ENCODE measurements at places on chromosomes 5 and 9. TPM values are rescaled to one million over a fixed set of nuclear protein-coding genes. Genes with fewer than 3 reads are reported as not detected.
A peak's percentile ranks its signal among the peaks of the same experiment; 100 is the strongest.

Gene ODF2
- 66.2 TPM for total RNA-seq

Gene CD14
- 0.39 TPM for total RNA-seq

GRCh38 chr9:35517552-35518224 is 27.8 kb downstream of the RUSC2 start:
- no peaks in the 10 kb centered on the region for H3K4me1 ChIP-seq
- no peak overlapping the region for H3K27ac ChIP-seq
- H3K4me3 ChIP-seq = no peak overlapping the region
- no peaks in the 10 kb centered on the region for H3K27me3 ChIP-seq
- ATAC-seq = no peak

- H3K4me1 ChIP-seq = no peaks in the 10 kb centered on the region
- no peak overlapping the region for H3K4me3 ChIP-seq
- ATAC-seq = no peak
Measured at GRCh38 chr9:122377241-122378164, 6.7 kb downstream of the PTGS1 start.

- no peak for ATAC-seq
- H3K27me3 ChIP-seq = no peaks in the 10 kb centered on the region
- H3K4me1 ChIP-seq = no peaks in the 10 kb centered on the region
- no peaks in the 10 kb centered on the region for H3K36me3 ChIP-seq
Measured at GRCh38 chr9:116312221-116312620, 158.6 kb downstream of the PAPPA start.

- H3K4me3 ChIP-seq = peak overlapping the region; percentile 87
- no peaks in the 10 kb centered on the region for H3K27me3 ChIP-seq
- H3K4me1 ChIP-seq = peaks cover 41% of the 10 kb centered on the region
Measured at GRCh38 chr5:170301981-170302652, 4.5 kb upstream of the LCP2 start.

DNA sequence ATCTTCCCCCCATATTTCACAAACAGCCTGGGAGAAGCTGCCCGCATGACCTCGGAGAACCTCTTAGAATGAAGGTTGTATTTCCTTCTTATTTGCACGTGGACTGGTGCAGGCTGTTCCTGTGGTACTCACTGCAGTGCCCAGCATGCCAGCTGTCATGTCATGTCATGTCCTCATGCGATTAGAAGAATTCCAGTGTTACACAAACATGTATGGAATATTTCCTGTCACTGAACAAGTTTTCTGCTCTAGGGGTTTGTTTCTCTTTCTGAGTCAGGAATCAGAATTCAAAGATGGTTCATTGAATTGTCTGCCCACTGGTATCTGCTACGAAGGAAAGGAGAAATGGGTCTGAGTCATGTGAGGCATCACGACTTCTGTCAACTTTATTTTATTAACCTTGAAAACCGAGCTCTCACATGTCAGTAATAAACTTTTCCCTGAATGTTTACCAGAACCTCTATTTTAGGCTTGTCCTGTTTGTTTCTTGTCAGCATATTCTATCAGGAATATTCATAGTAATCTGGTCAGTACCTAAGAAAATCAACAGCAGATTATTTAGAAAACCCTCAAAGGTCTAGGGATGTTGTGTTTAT is 415.6 kb downstream of the GADD45G start:
- no peaks in the 10 kb centered on the region for H3K4me1 ChIP-seq
- H3K27me3 ChIP-seq = peaks cover 26% of the 10 kb centered on the region
- ATAC-seq = no peak
- no peak overlapping the region for H3K27ac ChIP-seq

GRCh38 chr5:82183828-82184227 is 94.3 kb downstream of the RPS23 start:
- no peak overlapping the region for H3K4me3 ChIP-seq
- no peaks in the 10 kb centered on the region for H3K27me3 ChIP-seq
- peaks cover 4% of the 10 kb centered on the region for H3K36me3 ChIP-seq
- peak; percentile 46 for ATAC-seq
- H3K27ac ChIP-seq = no peak overlapping the region
- H3K4me1 ChIP-seq = no peaks in the 10 kb centered on the region

DNA sequence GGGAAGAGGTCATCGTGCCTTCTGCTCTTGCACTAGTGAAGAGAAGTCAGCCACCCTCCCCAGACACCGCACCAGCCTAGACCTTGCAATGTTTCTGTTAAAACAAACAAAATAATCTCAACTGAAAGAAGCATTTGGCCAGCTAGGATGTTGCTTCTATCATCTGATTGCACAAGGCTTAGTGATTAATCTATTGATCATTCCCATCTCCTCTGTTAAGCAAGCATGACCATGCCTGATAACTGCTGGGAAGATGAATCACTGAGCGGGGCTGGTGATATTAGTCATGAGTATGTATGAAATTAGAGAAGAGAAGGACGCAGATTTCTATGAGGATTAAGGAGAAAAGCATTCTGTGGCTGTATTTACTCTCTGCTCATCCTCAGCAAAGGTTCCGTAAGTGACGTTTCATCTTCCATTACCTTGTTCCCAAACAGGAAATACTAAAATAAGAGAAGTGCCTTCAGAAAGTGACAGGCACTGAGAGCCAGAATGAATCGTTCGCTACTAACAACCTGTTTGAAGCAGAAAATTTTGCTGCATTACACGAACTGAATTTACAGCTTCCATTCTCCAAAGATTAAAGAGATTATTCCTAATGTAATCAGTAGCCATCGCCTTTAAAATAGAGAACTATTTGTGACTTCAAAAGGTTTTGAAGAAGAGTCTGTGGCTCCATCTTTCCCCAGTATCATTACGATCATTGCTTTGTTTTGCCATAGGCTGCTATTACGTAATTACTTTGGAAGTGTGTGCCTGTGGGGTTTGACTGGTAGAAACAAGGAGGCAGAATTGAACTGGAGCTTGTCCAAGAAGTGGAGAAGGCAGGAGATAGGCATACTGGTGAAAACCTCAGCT is 219.1 kb downstream of the MED10 start:
- ATAC-seq = no peak
- H3K36me3 ChIP-seq = no peaks in the 10 kb centered on the region
- H3K4me3 ChIP-seq = no peak overlapping the region

DNA sequence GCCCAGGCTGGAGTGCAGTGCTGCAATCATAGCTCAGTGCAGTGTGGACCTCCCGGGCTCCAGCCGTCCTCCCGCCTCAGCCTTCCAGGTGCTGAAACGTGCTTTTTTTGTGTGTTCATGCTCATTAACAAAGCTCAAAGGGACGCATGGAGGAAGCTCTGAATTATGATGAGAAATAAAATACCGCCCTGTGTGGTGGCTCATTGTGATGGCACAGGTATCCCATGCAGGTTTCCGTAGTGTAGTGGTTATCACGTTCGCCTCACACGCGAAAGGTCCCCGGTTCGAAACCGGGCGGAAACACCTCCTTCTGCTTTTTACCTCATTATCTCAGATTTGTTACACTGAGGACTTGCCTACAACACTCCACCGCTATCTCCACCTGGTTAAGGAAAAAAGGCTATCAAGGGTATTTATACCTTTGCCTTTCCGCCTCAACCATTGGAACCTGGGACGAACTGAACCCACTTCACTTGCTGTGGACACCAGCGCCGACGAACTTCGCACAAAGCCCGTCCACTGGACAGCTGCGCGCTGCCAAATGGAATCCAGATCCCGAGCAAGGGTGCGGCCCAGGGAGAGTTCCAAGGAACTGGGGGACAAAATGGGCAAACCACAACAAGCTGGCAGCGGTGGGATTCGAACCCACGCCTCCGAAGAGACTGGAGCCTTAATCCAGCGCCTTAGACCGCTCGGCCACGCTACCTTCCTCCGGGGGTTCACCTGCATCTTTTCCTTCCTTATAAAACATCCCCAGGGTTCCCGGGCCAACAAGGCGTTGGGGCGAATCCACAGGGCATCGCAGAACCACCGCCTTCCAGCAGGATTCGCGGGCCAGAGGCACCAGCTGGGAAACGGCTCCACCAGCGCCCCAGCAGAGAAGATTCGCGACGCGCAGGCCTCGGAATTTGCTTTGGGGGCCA is 26.3 kb downstream of the OR2V2 start:
- peak overlapping the region; percentile 75 for H3K27ac ChIP-seq
- H3K36me3 ChIP-seq = peaks cover 26% of the 10 kb centered on the region
- H3K4me1 ChIP-seq = peaks cover 23% of the 10 kb centered on the region
- H3K27me3 ChIP-seq = peaks cover 33% of the 10 kb centered on the region
- ATAC-seq = peak; percentile 76

DNA sequence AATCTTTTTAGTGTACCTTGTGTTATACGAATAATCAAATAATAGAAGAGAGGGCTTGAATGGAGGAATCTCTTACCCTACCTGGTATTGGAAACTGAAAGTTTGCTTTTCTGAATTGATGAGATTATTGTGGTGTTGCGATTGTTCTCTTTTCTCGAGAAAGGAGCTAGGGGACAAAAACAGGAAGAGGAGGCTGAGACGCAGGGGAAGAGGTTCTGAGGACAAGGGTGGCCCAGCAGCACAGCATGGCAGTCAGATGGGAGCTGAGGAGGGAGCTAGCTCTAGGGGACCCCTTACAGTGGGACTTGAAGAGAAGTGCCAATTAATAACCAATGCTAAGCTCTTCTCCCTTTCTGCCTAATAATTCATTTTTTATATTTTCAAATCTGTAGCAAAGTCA is 183.3 kb upstream of the DMAC1 start:
- H3K4me3 ChIP-seq = peak overlapping the region; percentile 53
- H3K27me3 ChIP-seq = no peaks in the 10 kb centered on the region
- H3K36me3 ChIP-seq = no peaks in the 10 kb centered on the region
- ATAC-seq = peak; percentile 47
- H3K27ac ChIP-seq = peak overlapping the region; percentile 74

DNA sequence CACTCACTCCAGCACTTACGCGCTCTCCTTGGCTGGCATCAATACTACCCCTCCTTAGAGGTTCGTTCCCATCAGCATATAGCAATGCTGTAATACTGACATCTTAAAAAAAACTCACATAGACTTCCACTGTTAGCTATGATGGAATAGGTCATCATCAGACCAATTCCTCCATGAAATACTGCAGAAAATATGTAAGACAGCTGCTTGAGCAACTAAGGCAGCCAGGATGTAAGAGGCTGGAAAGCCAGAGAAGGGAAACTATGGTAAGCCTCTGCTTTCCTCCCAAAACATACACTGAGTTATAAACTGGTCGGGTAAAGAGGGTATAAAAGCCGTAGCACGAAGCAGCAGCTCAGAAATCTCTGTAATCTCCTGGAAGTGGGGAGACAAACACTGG is 33.5 kb downstream of the AUH start:
- no peak for ATAC-seq
- H3K4me1 ChIP-seq = no peaks in the 10 kb centered on the region
- no peak overlapping the region for H3K27ac ChIP-seq
- no peaks in the 10 kb centered on the region for H3K27me3 ChIP-seq

- no peak overlapping the region for H3K4me3 ChIP-seq
- no peaks in the 10 kb centered on the region for H3K4me1 ChIP-seq
- no peaks in the 10 kb centered on the region for H3K36me3 ChIP-seq
- H3K27ac ChIP-seq = no peak overlapping the region
Measured at GRCh38 chr5:68821056-68821455, 272.8 kb upstream of the SLC30A5 start.

GRCh38 chr5:99010294-99010693 is 81.5 kb upstream of the CHD1 start:
- no peaks in the 10 kb centered on the region for H3K27me3 ChIP-seq
- ATAC-seq = no peak
- peaks cover 4% of the 10 kb centered on the region for H3K4me1 ChIP-seq
- no peaks in the 10 kb centered on the region for H3K36me3 ChIP-seq

- no peaks in the 10 kb centered on the region for H3K36me3 ChIP-seq
- H3K27ac ChIP-seq = no peak overlapping the region
- H3K4me1 ChIP-seq = peaks cover 5% of the 10 kb centered on the region
- ATAC-seq = no peak
Measured at GRCh38 chr5:159018855-159019254, 80.9 kb downstream of the EBF1 start.

DNA sequence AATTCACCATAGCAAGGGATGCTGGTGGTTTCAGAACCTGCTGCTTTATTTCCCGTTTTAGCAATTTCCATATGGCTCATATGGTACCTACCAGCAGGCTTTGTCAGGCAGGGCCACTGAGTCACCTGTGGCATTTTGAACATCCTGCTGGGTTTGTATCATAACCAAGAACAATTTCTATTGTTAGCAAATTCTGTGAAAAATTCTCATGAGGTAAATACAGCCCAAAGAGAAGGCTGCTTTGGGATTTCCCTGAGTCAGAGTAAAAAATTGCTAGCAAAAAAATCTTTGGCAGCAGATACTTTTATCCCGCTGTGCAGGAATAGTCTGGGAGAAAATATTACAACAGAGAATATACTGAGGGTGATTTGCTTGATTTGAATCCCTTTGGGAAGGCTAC is 52.7 kb downstream of the PRR16 start:
- no peak overlapping the region for H3K4me3 ChIP-seq
- no peaks in the 10 kb centered on the region for H3K27me3 ChIP-seq
- ATAC-seq = no peak
- H3K4me1 ChIP-seq = no peaks in the 10 kb centered on the region
- no peak overlapping the region for H3K27ac ChIP-seq

- no peak overlapping the region for H3K4me3 ChIP-seq
- ATAC-seq = no peak
- H3K27ac ChIP-seq = no peak overlapping the region
- no peaks in the 10 kb centered on the region for H3K4me1 ChIP-seq
- no peaks in the 10 kb centered on the region for H3K36me3 ChIP-seq
Measured at GRCh38 chr9:24011881-24012280, 185.8 kb upstream of the ELAVL2 start.

DNA sequence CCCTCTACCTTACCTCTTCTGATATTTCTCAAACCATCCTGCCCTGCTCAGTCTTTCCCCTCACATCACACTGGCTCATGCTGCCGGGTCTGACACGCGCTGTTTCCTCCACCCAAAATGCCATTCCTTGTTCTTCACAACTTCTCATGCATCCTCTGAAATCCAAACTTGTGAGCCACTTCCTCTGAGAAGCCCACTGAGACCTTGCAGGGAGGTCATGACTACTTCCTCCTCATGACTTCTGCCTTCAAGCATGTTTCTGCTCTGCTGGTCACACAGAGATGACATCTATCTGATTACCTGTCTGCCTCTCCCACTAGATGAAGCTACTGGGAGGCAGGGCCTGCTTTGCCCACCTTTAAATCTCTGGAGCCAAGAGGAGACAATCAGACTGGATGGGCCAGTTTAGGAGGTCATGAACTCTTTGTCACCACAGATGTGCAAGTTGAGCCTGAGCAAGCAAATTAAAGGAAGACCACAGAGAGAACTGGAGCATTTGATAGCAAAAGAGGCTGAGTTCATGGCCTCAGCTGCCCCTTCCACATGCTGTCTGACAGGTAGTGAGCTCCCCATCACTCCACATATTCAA is 119.8 kb upstream of the TBC1D2 start:
- no peak overlapping the region for H3K4me3 ChIP-seq
- no peaks in the 10 kb centered on the region for H3K27me3 ChIP-seq

DNA sequence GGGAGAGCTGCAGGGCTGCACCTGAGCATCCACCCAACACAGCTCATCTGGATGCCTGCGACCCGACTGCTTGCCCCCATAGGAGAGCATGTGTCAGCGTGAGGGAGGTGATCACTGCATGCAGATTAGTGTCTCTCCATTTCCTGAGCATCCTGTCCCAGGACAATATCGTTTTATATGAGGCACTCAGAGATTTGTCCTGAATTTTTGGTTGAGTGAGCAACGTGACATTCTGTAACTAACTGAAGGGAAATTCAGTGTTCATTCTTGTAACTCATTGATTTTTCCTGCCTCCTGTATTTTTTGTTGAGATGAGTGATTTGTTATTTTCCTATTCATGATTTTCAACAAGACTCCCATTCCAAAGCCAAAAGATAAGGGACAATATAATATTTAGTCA is 20.7 kb upstream of the ANKRD34B start:
- no peak overlapping the region for H3K27ac ChIP-seq
- H3K4me3 ChIP-seq = no peak overlapping the region
- ATAC-seq = no peak
- H3K36me3 ChIP-seq = no peaks in the 10 kb centered on the region
- no peaks in the 10 kb centered on the region for H3K4me1 ChIP-seq
